ENCODE measurements at places on chromosomes 5 and 9. TPM values are rescaled to one million over a fixed set of nuclear protein-coding genes. Genes with fewer than 3 reads are reported as not detected.

- DNase-seq, result no peak
- no peaks in the 10 kb centered on the region for H3K4me1 ChIP-seq
- H3K36me3 ChIP-seq, result no peaks in the 10 kb centered on the region
Measured at GRCh38 chr5:36704131-36704530, 97.7 kb downstream of the SLC1A3 start.

- no peak overlapping the region for H3K27ac ChIP-seq
- H3K4me1 ChIP-seq, result peaks cover 24% of the 10 kb centered on the region
- no peaks in the 10 kb centered on the region for H3K27me3 ChIP-seq
- H3K4me3 ChIP-seq, result no peak overlapping the region
- no peak for DNase-seq
- H3K36me3 ChIP-seq, result no peaks in the 10 kb centered on the region
Measured at GRCh38 chr9:4617752-4618151, 44.3 kb upstream of the PLPP6 start.

GRCh38 chr5:99900302-99900852 lies 634.8 kb upstream of the FAM174A start:
- no peak overlapping the region for H3K4me3 ChIP-seq
- H3K36me3 ChIP-seq, result no peaks in the 10 kb centered on the region
- DNase-seq, result peak; percentile 2
- H3K27me3 ChIP-seq, result no peaks in the 10 kb centered on the region
- H3K4me1 ChIP-seq, result no peaks in the 10 kb centered on the region

DNA sequence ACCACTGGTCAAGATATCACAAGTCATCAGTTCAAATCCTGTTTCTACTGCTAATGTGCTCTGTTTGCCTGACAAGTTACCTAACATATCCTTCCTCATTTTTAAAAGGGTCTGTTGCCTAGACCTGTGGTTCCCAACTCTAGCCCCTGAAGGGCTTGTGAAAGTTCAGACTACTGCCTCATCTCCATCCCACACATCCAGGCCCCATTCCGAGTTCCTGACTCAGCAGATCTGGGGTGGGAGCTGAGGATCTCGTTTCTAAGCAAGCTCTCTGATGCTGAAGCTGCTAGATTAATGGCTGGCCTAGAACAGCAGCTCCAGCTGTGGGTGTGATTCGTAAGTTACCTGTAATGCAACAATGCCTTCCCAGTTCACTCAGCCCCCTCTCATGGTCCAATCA lies 32.5 kb downstream of the S1PR3 start:
- H3K36me3 ChIP-seq, result no peaks in the 10 kb centered on the region
- no peak overlapping the region for H3K4me3 ChIP-seq
- DNase-seq, result peak; percentile 25

DNA sequence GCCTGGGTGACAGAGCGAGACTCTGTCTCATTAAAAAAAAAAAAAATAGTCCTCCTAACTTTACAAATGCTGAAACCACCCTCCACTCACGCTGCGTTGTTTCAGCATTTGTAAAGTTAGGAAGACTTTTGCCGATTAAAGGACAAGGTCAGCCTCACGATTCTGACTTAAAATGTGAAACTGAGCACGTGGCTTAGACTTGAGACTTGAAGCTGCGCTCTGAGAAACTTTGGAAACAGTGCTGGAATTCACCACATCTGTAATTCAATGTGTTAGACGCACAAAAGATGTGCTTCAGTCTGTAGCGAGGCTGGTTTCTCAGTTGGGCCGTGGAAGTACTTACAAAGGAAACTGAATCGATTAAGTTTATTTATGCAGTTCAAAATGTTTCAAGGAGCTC lies 25.0 kb upstream of the LAMC3 start:
- H3K27ac ChIP-seq, result no peak overlapping the region
- no peak overlapping the region for H3K4me3 ChIP-seq
- H3K27me3 ChIP-seq, result peaks cover 19% of the 10 kb centered on the region
- H3K36me3 ChIP-seq, result no peaks in the 10 kb centered on the region

- H3K4me3 ChIP-seq, result no peak overlapping the region
- H3K36me3 ChIP-seq, result no peaks in the 10 kb centered on the region
- no peak overlapping the region for H3K27ac ChIP-seq
- H3K27me3 ChIP-seq, result no peaks in the 10 kb centered on the region
- H3K4me1 ChIP-seq, result peaks cover 30% of the 10 kb centered on the region
Measured at GRCh38 chr9:108676355-108676754, 179.4 kb downstream of the ACTL7B start.

DNA sequence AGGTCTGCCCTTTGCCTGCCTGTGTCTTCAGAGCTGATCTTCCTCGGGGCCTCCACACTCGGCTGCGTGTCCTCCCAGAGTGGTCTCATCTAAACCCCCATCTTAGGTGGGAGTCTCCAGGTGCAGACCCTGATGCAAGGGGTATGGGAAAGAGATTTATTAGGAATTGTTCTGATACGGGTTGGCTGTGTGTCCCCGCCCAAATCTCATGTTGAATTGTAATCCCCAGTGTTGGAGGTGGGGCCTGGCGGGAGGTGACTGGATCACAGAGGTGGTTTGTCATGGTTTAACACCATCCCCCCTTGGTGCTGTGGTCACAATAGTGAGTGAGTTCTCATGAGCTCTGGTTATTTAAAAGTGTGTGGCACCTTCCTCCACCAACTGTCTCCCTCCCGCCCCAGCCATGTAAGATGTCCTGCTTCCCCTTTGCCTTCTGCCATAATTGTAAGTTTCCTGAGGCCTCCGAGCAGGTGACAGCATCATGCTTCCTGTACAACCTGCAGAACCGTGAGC lies 208.4 kb downstream of the AOPEP start:
- H3K27me3 ChIP-seq, result no peaks in the 10 kb centered on the region
- H3K36me3 ChIP-seq, result no peaks in the 10 kb centered on the region
- H3K27ac ChIP-seq, result no peak overlapping the region
- no peak for DNase-seq
- peaks cover 27% of the 10 kb centered on the region for H3K4me1 ChIP-seq
- no peak overlapping the region for H3K4me3 ChIP-seq

DNA sequence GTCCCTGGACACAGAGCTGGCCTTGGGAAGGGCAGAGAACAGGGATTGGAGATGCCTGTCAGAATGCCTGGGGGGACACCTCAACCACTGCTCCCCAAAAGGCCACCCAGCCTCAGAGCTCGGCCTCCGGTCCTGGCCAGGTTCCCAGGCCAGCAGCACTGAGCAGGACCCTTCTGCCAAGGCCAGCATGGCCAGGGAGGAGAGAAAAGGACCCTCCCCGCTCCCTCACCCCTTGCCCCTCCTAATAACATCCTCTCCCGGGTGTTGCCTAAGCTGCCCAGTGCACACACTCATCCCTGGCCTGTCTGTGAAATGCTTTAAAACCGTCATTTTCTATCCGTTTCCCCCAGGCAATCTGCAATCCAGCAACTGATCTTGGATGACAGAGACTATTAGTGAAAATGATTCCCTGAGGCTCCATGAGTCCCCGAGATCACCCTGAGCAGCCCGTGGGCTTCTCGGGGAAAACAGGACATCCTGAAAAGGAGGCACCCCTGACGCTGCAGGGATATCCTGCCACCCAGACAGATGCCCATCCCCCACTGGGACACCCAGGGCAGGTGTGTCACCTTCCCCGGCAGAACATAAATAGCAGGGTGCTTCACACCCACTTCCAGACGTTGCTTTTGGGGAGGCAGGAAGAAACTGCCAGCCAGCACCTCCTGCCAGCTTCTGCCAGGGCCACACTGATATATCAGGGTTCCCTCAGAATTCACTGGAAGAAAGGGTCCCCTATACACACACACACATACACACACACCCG lies 75.3 kb downstream of the ADAMTS2 start:
- H3K27me3 ChIP-seq, result no peaks in the 10 kb centered on the region
- no peaks in the 10 kb centered on the region for H3K36me3 ChIP-seq
- peaks cover 69% of the 10 kb centered on the region for H3K4me1 ChIP-seq
- H3K4me3 ChIP-seq, result 0 out of 2 replicates have a peak overlapping the region, but pooled peaks have one; percentile 9
- peak overlapping the region; percentile 100 for H3K27ac ChIP-seq

DNA sequence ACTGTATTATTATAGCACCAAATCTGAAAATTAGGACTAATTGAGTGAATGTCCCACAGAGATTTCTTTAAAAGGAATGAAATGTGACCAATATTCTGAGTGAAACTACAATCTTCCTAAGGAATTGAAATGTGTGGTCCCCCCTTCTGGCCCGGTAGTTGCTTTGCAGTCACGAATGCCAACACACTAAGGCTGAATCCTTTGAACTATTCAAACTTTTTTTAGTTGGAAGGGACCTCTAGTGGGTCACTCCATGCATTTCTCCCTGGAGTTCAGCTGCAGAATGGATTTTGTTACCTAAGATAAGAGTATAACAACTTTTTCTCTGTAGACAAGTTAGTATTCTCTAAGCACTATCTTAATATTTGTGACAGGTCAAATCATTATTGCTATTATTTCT lies 2.8 kb downstream of the CDH6 start:
- H3K27me3 ChIP-seq, result peaks cover 27% of the 10 kb centered on the region
- H3K4me3 ChIP-seq, result no peak overlapping the region
- H3K36me3 ChIP-seq, result no peaks in the 10 kb centered on the region
- peak; percentile 10 for DNase-seq
- H3K27ac ChIP-seq, result no peak overlapping the region

GRCh38 chr5:174877987-174878386 lies 153.6 kb downstream of the MSX2 start:
- no peaks in the 10 kb centered on the region for H3K4me1 ChIP-seq
- H3K36me3 ChIP-seq, result no peaks in the 10 kb centered on the region
- no peak overlapping the region for H3K4me3 ChIP-seq
- no peak for DNase-seq

DNA sequence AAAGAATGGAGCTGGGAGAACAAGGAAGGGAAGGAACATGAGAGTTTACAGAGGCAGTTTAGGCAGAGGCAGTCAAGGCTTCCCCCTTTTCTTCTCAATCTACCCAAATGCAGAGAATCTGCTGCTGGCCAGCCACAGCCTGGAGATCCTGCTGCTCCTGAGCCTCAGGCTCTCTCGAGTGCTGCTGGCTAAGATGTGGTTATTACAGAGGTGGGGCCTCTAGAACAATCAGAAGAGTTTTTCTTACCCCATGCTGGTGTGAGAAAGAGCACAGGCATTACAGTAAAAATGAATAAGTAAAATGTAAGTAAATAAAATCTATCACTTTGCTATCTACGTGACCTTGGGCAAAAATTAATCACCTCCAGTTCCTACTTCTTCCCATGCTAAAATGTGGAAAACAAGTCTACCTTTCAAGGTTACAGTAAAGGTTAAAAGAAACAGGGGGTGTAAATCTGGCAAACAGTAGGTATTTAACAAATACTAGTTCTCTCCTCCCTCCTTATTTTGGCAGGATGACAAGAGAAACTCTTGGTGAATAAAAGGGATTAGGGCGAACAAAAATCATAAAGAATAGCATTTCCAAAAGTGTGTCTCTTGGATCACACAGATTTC lies 31.1 kb downstream of the FBXW11 start:
- DNase-seq, result peak; percentile 36
- no peak overlapping the region for H3K27ac ChIP-seq
- H3K4me1 ChIP-seq, result 0 out of 2 replicates have a peak, but pooled peaks cover 10% of the 10 kb centered on the region
- no peaks in the 10 kb centered on the region for H3K27me3 ChIP-seq
- no peak overlapping the region for H3K4me3 ChIP-seq

DNA sequence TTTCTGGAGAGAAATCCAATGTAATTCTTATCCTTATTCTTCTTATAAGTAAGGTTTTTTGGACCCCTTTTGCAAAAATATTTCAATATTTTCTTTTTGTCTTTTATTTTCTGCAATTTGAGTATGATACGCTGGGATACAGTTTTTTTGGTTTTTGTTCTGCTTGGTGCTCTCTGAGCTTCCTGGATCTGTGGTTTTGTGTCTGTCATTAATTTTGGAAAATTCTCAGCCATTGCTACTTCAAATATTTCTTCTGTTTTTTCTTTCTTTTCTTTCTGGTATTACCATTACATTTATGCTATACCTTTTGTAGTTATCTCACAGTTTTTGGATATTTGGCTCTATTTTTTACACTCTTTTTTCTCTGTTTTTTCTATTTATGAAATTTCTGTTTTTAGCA lies 50.1 kb downstream of the ZNF618 start:
- H3K27me3 ChIP-seq, result no peaks in the 10 kb centered on the region
- no peak for DNase-seq
- peaks cover 9% of the 10 kb centered on the region for H3K4me1 ChIP-seq
- H3K36me3 ChIP-seq, result no peaks in the 10 kb centered on the region
- no peak overlapping the region for H3K27ac ChIP-seq
- H3K4me3 ChIP-seq, result no peak overlapping the region

SLC1A1 gene
- total RNA-seq, result 47.6 TPM

HARS2 gene
- total RNA-seq, result 32.8 TPM

ZNF879 gene
- 1.8 TPM for total RNA-seq

MRRF gene
- total RNA-seq, result 30.8 TPM

RLN1 gene
- total RNA-seq, result not detected

DNAJA1 gene
- total RNA-seq, result 84.6 TPM

CDKN2B-AS1 gene
- total RNA-seq, result 4.1 TPM

RGS7BP gene
- total RNA-seq, result 0.11 TPM

SPINK1 gene
- not detected for total RNA-seq

PRR16 gene
- 33.0 TPM for total RNA-seq

Measured in GM23248 (cell line).